Sigmoid colon (tissue), 7 donors: ENCODE measurements at places on chromosomes 11 and 22. TPM values are rescaled to one million over a fixed set of nuclear protein-coding genes. Genes with fewer than 3 reads are reported as not detected.

- DNase-seq: no peak
Observed at GRCh38 chr11:37333345-37333744, 735.3 kb upstream of the RAG2 start.

DNA sequence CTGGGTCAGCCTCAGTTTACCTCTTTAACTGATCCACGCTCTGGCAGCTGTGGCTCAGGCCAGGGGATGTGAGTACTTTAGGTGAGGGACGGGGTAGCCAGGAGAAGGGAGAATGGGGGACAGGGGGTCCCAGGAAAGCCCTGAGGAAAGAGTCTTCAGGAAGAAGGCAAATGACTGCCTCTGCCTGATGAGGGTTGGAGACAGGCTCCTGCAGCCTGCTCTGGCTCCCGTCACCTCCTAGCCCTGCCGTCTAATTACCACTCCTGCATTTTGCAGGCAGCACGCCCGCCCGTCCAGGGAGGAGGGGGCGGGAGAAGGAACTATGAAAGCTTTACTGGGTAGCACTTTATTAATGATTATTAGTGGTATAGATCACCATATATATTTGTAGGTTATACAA, 116.6 kb downstream of the CEP164 start:
- no peak for DNase-seq

DNA sequence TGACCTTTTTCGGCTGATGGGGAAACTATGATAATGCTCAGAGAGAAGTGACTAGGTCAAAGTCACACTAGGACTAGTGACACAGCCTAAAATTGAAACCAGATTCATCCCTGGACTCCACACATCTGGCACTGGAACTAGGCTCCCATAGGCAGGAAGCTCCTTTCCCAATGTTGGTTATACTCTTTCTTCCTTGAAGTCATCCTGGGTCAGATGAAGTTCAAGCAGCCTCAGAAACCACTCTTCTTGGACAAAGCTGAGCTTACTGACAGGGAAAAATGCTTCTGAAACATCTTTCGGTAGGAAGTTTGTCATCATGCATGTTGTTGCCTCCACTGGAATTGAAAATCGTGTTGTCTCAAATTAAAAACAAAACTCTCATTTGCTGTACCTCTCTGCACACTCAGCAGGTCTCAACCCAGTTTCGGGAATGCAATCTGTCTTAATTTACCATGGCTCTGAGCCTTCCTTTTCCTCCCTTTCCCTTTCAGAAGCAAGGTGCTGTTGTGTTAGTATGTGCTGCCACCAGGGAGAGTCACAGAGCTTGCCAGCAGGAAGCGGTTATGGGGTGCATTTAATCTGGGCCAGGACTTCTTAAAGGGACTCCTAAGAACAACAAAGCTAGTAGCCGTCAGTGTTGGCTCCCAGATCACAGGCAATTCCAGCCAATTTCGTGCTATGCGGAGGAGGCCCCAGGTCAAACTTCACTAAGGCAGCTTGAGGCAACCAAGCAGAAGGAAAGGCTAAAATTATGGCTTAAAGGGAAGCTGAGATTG, 384.8 kb downstream of the TENM4 start:
- no peak for DNase-seq

DNA sequence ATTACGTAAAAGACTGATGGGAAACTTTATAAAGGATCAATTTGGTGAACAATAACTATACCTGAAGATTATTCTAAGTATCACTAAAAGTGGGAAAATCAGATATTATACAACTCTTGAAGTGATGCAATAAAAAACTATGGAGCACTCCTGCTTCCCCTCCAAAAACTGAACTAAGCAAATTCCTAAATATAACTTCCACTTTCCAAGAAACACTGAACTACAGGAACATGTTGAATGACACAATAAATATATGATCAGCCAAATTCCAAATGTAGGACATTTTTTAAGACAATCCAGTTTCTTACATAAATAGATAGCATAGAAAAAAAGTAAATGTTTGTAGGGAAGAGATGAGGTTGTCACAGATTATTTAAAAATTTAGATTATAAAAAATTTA, 102.1 kb upstream of the APOA1 start:
- DNase-seq: no peak

The SPA17 gene
- total RNA-seq: 5.4 TPM
